ENCODE measurements at places on chromosomes 16 and 17.

- ATAC-seq, result no peak
Observed at GRCh38 chr17:42992872-42993271, 5.3 kb upstream of the RPL27 start.

GRCh38 chr17:33444731-33445130, 151.6 kb upstream of the ASIC2 start:
- no peak for ATAC-seq

DNA sequence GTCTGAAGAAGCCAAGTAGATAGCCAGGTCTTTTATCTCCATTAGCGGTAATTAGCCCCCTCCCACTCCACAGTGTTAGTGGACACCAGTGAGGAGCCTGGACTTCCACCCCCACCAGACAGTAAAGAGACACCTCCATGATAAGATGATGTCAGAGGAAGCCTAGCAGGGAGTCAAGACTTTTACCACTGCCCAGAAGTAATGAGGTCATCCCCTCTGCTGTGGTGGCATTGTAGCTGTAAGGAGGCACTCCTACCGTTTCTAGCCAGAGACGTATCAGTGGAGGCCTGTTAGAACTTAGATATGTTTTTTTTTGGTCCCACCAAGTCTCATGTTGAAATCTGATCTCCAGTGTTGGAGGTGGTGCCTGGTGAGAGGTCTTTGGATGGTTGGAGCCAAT, 38.1 kb downstream of the PIK3R5 start:
- ATAC-seq, result no peak

DNA sequence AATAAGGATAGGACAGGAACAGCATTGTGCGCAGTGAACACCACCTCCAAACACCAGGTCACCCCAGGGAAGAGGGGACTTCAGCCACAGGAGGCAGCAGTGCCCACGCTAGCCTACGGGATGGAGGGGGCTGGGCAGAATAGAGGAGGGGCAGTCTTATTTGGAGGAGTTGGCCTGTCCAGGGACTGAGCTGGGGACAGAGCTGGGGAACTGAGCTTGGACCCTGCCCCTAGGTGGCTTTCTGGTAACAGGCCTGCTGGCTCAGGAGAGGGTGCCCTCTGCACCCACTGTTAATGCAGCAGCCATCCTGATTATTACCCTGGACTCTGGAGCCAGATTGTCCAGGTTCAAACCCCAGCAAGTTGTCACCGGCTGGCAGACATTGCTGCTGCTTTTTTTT, 9.3 kb downstream of the CCDC102A start:
- ATAC-seq, result no peak

DNA sequence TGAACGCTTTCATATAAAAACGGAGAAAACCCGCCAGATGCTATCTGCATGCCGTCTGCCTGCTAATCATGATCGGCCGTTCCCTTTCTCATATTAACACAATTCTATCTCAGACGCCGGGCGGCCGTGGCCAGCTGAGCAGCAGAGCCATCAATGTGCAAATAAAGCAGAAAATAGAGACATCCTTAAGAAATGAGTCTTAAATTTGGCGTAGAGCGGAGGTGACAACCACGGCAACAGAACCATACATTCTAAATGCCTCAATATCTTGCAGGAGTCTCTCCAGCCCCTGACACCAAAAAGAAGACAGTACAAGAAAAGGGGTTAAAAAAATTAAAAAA, 2.7 kb upstream of the IRX5 start:
- no peak for ATAC-seq

- no peak for ATAC-seq
Observed at GRCh38 chr17:32318071-32318470, 23.9 kb downstream of the C17orf75 start.

DNA sequence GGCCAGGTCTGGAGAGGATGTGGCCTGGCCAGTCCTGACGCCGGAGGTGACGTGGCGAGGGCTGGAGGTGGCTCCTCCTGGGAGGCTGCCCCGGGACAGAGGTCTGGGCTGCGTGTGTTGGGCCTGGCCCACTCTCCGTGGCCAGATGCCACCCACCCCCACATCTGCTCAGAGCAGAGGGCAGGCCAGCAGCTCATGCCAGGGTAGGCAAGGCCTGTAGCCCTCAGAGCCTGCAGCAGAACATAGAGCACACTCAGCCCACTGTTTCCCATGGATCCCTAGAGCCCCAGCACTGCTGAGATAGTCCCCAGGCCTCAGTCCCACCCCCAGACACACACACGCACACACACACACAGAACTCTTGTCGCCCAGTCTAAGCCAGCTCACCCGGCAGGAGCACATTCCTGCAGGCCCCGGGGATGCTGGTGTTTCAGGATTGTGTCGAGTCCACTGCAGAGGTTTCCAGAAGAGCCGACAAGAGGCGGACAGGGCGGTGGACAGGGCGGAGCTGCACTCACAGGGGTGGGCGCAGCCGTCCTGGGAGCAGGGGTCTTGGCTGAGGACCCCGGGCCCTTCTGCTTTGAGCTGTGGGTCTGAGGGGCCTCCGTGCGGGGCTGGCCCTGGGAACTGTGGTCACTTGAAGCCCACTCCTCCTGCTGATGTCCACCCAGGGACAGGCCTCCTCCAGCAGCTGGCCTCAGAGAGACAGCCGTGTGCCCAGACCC, 33.4 kb downstream of the SOX8 start:
- no peak for ATAC-seq

DNA sequence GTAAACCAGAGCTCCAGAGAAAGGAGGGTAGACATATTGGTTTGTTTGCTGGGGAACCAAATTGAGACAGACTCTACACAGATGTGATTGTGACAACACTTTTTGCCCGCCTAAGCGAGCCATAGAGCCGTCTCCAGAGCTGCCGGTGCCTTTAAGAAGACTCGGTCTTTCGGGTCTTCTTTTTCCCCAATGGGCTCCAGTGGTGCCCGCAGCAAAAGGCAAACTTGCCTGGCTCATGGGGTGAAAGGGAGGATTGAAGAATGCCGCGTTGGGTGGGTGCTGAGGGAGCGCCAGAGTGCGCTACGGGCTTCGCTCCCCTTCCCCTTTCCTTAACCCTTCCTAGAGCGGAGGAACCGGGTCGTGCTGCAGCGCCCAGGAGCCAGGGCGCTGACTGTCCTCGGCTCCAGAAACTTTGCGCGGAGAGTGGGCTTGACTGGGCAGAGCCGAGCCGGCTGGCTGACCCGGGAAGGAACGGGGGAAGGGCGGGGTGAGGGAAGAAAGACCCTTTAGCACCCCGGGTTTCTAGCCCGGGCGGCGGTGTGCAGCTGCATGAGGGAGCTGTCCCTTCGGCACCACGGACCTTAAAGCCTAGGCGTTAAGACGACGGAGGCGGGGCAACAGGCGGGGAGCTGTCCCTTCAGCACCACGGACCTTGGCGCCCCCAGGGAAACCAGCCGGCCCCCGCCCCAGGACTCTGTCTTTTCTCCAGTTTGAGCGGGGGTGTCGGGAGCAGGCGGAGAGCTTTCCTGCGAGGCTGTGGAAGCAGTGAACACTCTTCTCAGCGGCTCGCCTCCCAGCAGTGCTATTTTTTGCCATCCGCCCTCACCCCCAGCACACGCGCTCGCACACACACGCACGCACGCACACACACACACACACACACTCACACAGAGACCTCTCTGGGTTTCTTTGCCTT, at the start of gene CACNG3:
TSS of gene CACNG3 (plus strand) at position 880 of the 916 bp plus-strand sequence. CDS start 420 bp downstream, outside the sequence.
- no peak for ATAC-seq

- ATAC-seq, result no peak
Observed at GRCh38 chr16:3569851-3570250, 7.4 kb downstream of the NLRC3 start.

- ATAC-seq, result no peak
Observed at GRCh38 chr17:40382251-40382650, 17.7 kb upstream of the GJD3 start.

- no peak for ATAC-seq
Observed at GRCh38 chr16:54244061-54244886, 42.3 kb downstream of the IRX3 start.

All from gastroesophageal sphincter (tissue), 4 donors.